Left renal cortex interstitium (tissue), 4 donors: ENCODE measurements at places on chromosomes 2 and 18. TPM values are rescaled to one million over a fixed set of nuclear protein-coding genes. Genes with fewer than 3 reads are reported as not detected.

DSG4 gene
- 0.05 TPM for polyA plus RNA-seq

CFAP65 gene
- polyA plus RNA-seq: 0.27 TPM

ZNF236 gene
- 8.7 TPM for polyA plus RNA-seq

SIX3 gene
- polyA plus RNA-seq: not detected

NAPG gene
- 36.8 TPM for polyA plus RNA-seq

DLX1 gene
- polyA plus RNA-seq: 0.14 TPM

CHRND gene
- 0.72 TPM for polyA plus RNA-seq

GULP1 gene
- 63.9 TPM for polyA plus RNA-seq

DYNAP gene
- not detected for polyA plus RNA-seq

TTC21B gene
- polyA plus RNA-seq: 22.3 TPM

ADD2 gene
- 7.5 TPM for polyA plus RNA-seq

EPAS1 gene
- 43.3 TPM for polyA plus RNA-seq

IL37 gene
- polyA plus RNA-seq: not detected

EFEMP1 gene
- 86.5 TPM for polyA plus RNA-seq

BBS5 gene
- polyA plus RNA-seq: 13.3 TPM

NT5C1B gene
- polyA plus RNA-seq: 0.75 TPM

DUSP2 gene
- 6.2 TPM for polyA plus RNA-seq

PLCD4 gene
- 7.3 TPM for polyA plus RNA-seq

TMEFF2 gene
- polyA plus RNA-seq: 23.2 TPM

CD8A gene
- polyA plus RNA-seq: 0.45 TPM

GATA6 gene
- polyA plus RNA-seq: 8.0 TPM

KIF5C gene
- 3.8 TPM for polyA plus RNA-seq

AMER3 gene
- 0.03 TPM for polyA plus RNA-seq

NMUR1 gene
- polyA plus RNA-seq: 0.69 TPM

SLC5A7 gene
- polyA plus RNA-seq: 0.44 TPM

ANKRD30B gene
- 0.17 TPM for polyA plus RNA-seq

TUBA4B gene
- polyA plus RNA-seq: 0.82 TPM

DHRS9 gene
- polyA plus RNA-seq: 0.27 TPM

TOGARAM2 gene
- 1.6 TPM for polyA plus RNA-seq

NDC80 gene
- 28.1 TPM for polyA plus RNA-seq

MC5R gene
- 0.09 TPM for polyA plus RNA-seq

TDRD15 gene
- 0.04 TPM for polyA plus RNA-seq

CCBE1 gene
- 44.5 TPM for polyA plus RNA-seq

HAAO gene
- 49.5 TPM for polyA plus RNA-seq

SMYD1 gene
- not detected for polyA plus RNA-seq

DSEL gene
- polyA plus RNA-seq: 18.7 TPM

MCFD2 gene
- polyA plus RNA-seq: 92.2 TPM

GBX2 gene
- polyA plus RNA-seq: 0.82 TPM

HRH4 gene
- 0.08 TPM for polyA plus RNA-seq

TEKT4 gene
- 0.16 TPM for polyA plus RNA-seq

ANKRD62 gene
- 0.04 TPM for polyA plus RNA-seq

SLC14A1 gene
- 4.0 TPM for polyA plus RNA-seq

CIB4 gene
- 0.41 TPM for polyA plus RNA-seq

PCARE gene
- 0.24 TPM for polyA plus RNA-seq

MRO gene
- 2.6 TPM for polyA plus RNA-seq

SERPINB3 gene
- 0.13 TPM for polyA plus RNA-seq

REEP1 gene
- 3.2 TPM for polyA plus RNA-seq

DTYMK gene
- polyA plus RNA-seq: 52.6 TPM

SPATA3 gene
- polyA plus RNA-seq: not detected
